ENCODE measurements at places on chromosomes 1 and 21.

DNA sequence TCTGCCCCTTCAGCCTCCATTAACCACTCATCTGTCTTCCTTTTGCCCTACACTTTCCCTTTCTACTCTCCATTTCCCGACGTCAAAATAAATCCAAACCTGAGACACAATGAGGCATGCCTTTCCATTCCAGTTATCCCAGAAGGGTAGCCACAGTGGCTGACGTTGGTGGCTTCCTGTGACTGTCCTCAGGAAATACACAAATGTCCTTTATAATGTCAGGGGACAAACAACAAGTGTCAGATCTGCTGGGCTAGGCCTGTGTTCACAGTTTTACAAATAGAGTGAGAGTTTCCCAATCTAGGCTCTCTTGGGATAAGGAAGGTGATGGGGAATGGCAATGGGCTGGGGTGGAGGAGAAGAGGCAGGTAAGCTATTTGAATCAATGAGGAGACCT is 135.3 kb downstream of the BRINP2 start:
- no peak for ATAC-seq

DNA sequence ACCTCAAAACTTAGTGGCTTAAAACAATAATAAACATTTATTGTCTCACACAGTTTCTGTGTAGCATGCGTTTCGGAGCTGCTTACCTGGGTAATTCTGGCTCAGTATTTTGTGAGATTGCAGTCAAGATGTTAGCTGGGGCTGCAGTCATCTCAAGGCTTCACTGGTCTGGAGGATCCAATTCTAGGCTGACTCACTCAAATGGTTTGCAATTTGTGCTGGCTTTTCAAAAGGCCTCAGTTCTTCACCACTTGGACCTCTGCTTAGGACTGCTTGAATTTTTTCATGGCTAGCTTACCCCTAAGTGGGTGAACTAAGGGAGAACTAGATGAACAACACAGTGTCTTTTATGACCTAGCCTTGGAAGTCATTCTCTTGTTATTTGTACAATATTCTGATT is 21.0 kb downstream of the XPR1 start:
- no peak for ATAC-seq

- ATAC-seq, result no peak
Measured at GRCh38 chr1:180365039-180365438, 135.0 kb downstream of the LHX4 start.

DNA sequence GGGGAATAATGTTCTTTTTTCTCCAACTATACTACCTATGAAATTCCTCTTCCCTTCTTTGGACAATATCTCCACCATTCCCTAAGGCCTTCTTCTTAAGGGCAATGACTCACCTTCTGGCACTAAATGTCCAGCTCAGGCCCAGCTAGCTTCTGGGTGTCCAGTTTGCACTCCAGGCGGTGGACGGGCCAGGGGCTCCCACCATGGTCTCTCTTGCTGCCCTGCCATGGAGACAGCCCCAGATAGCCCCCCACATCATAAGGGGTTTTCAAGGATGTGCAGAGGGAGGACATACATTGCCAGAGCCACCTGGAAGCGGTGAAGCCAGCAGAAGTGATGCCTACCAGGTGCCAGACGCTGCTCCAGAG is 43.8 kb downstream of the C1orf198 start:
- ATAC-seq, result no peak

DNA sequence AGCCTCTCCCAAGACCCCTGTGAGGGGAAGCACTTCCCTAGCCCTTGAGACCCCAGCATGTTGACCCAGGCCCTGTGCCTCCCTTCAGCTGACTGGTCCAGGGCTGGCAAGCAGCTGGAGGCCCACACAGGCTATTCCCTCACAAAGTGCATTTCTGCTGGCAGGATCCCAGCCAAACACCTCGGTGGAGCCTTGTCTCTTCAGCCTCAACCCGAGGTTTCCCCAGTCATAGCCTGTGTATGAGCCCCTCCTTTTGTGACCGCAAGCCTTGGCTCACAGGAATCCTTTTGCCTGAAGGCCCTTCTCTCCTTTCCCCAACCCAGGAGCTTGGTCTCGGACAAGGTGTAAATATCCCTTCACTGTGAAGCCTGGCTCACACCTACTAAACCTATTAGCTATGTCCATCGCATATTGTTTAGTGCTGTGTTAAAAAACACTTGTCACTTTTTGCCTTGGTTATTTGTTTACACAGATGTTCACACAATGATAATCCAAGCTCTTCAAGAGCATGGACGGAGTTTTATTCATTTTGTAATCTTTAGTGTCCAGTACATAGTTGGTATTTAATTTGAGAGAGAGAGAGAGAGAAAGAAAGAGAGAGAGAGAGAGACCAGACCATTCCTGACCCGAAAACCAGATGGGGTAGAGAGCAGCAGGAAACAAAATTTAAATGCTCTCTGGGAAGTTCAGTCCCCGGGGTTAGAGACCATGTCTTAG is 8.5 kb upstream of the CD247 start:
- no peak for ATAC-seq

DNA sequence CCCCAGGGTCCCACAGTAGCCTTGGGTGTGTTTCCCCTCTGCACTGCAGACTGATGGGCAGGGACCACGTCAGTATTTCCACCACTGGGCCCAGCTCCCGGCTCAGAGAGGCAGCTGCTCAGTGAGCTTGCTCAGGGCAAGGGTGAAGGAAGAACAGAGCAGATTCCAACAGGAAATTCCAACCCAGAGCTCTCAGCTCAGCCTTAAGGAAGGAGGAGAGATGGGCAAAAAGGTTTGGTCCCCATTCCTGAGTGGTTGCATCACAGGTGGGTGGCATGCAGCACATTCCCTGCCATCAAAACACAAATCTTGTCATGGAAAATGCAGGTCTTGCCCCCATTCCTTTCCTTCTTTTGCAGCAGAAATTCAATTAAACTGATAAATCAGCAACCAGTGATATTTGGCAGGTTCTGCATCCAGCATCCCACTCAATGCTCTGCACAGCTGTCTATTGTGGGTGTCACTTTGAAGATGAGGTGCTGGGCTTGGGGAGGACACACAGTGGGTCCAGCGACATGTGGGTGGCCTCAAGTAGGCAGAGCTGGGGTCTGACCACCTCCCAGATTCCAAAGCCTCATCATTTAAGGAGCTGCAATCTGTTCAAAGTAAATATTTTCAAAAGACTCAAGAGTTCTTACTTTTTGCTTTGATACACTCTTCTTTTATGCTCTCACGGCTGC is 315.4 kb downstream of the DSCAM start:
- ATAC-seq, result no peak
